ENCODE measurements at places on chromosomes 4 and X. TPM values are rescaled to one million over a fixed set of nuclear protein-coding genes. Genes with fewer than 3 reads are reported as not detected.

- peaks cover 20% of the 10 kb centered on the region for H3K36me3 ChIP-seq
- H3K4me3 ChIP-seq: no peak overlapping the region
- H3K27me3 ChIP-seq: no peaks in the 10 kb centered on the region
- DNase-seq: no peak
- no peaks in the 10 kb centered on the region for H3K4me1 ChIP-seq
Observed at GRCh38 chrX:63680423-63680822, 104.6 kb downstream of the ARHGEF9 start.

DNA sequence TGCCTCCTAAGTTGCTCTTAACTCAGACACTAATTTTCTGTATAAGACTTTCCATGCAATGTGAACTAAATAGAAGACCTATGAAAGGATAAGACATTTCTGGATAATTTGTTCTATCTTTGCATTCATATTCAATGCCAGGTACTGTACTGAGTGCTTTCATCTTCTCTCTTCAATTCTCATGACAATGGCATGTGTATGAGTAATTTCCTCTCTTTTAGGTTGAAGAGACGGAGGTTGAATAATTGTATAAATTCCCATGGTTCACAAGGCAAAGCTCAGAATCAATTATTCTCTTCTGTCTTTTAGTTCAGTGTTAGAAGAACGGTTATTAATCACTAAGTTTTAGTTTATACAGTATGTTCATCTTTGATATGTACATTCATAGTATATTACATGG lies 29.3 kb upstream of the CFAP299 start:
- H3K27ac ChIP-seq: no peak overlapping the region
- H3K4me1 ChIP-seq: peaks cover 21% of the 10 kb centered on the region
- H3K27me3 ChIP-seq: peaks cover 2% of the 10 kb centered on the region
- H3K4me3 ChIP-seq: no peak overlapping the region
- no peaks in the 10 kb centered on the region for H3K36me3 ChIP-seq

DNA sequence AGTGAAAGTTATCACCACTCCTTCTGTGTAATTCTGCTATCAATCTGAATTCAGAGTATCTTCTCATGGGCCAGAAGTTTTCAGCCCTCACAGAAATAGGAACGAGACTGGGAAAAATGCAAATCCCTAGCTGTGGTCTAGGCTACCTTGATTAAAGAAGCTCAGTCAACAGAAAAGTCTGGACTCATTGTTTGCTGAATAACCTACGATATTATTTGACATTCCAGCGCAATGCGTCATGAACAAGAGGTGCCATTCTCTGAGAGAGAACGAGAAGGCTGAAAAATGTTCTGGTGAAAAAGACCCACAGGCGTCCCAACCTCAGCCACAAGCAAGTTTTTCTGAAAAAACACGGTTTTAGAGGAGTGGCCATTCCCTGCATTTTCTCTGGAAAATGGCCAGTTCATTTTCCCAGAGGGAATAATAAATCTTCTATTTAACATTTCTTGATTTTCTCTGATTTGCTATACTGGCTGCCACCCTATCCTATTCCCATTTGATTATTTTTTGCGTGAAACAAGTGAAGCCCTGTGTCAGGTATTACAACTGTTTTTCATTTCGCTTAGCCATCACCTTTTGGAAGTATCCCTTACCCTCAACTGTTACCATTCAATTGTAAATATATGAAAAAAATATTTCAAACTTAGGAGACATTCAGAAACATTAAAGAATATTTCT lies 1117.6 kb upstream of the PRKX start:
- H3K27me3 ChIP-seq: no peaks in the 10 kb centered on the region
- no peak overlapping the region for H3K27ac ChIP-seq
- no peak overlapping the region for H3K4me3 ChIP-seq
- DNase-seq: no peak
- no peaks in the 10 kb centered on the region for H3K4me1 ChIP-seq

DNA sequence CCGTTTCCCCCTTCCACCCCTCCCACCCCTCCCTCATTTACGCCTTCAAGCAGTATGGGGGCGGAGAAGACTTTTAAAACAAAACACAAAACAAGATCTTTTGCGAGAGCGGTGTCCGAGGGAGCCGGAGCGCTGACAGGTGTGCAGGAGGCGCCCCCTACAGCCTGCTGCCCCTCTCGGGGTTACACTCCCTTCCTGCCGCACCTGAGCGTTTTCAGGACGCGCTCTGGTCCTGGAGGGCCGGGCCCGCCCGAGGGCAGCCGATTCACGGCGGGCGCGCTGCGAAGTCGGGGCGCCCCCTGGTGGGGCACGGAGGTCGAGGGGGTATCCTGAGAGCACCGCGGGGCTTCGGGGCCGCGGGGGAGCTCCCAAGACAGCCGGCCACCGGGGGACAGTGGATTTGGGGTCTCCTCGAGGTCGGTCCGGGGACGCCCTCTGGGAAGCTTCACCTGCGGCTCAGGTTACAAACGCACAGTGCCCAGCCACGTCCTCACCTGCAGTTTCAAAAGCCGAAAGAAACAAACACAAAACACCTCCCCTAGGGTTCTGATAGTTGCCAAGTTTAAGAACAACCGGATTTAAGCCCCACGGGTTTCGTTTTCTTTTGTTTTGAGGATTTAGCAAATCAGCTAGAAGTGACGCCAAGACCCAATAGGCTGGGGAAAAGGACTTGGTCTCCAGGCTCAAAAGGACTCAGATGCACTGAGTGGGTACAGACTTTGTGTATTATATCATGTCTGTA lies 8.0 kb upstream of the NEUROG2 start:
- H3K27ac ChIP-seq: no peak overlapping the region
- peaks cover 70% of the 10 kb centered on the region for H3K27me3 ChIP-seq
- H3K4me3 ChIP-seq: peak overlapping the region; percentile 50

DNA sequence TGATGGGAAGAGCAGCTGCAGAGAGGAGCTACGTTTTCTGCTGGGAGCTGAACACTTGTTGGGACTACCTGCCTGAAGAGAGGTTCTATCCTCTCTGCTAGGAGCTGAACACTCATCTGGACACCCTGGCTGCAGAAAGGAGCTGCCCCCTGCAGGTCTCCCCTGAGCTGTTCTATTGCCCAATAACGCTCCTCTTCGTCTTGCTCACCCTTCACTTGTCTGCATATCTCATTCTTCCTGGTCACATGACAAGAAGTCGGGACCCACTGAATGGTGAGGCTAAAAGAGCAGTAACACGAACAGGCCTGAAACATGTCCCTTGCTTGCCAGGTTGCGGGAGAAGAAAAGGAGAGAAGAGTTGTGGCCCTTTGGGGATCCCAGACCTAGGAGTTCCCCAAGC lies 27.8 kb downstream of the NAA11 start:
- no peak overlapping the region for H3K4me3 ChIP-seq
- no peaks in the 10 kb centered on the region for H3K4me1 ChIP-seq
- peaks cover 18% of the 10 kb centered on the region for H3K27me3 ChIP-seq
- no peaks in the 10 kb centered on the region for H3K36me3 ChIP-seq
- H3K27ac ChIP-seq: no peak overlapping the region
- DNase-seq: no peak

- H3K36me3 ChIP-seq: no peaks in the 10 kb centered on the region
- H3K4me3 ChIP-seq: no peak overlapping the region
- peaks cover 26% of the 10 kb centered on the region for H3K4me1 ChIP-seq
- no peak overlapping the region for H3K27ac ChIP-seq
- H3K27me3 ChIP-seq: no peaks in the 10 kb centered on the region
Observed at GRCh38 chr4:152488246-152488645, 47.6 kb downstream of the FBXW7 start.

DNA sequence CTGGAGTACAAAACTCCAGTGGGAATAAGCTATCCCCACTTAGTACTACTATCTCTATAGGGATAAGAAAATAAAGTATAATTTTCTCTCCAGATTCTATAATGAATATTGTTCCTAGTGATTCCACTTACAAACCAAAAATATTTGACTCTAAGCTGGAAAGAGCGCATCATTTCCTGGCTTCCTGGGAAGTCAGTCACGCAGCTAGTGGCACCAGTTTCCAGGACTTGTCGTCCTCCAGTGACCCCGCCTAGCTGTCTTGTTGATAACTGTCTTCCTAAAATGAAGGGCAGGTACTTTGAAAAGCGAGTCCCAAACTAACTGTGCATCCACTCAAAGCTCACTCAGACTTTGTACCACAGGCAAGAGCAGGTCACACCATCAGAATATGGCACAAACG lies 39.3 kb downstream of the LNX1 start:
- no peaks in the 10 kb centered on the region for H3K36me3 ChIP-seq
- H3K4me3 ChIP-seq: no peak overlapping the region
- no peak overlapping the region for H3K27ac ChIP-seq

GRCh38 chr4:24024605-24025004 lies 134.8 kb upstream of the PPARGC1A start:
- peaks cover under 1% of the 10 kb centered on the region for H3K4me1 ChIP-seq
- DNase-seq: no peak
- H3K27ac ChIP-seq: no peak overlapping the region
- peaks cover 2% of the 10 kb centered on the region for H3K27me3 ChIP-seq
- no peak overlapping the region for H3K4me3 ChIP-seq

GRCh38 chr4:83725336-83726085 lies 189.6 kb downstream of the GPAT3 start:
- no peak overlapping the region for H3K27ac ChIP-seq
- H3K36me3 ChIP-seq: no peaks in the 10 kb centered on the region
- no peak for DNase-seq

DNA sequence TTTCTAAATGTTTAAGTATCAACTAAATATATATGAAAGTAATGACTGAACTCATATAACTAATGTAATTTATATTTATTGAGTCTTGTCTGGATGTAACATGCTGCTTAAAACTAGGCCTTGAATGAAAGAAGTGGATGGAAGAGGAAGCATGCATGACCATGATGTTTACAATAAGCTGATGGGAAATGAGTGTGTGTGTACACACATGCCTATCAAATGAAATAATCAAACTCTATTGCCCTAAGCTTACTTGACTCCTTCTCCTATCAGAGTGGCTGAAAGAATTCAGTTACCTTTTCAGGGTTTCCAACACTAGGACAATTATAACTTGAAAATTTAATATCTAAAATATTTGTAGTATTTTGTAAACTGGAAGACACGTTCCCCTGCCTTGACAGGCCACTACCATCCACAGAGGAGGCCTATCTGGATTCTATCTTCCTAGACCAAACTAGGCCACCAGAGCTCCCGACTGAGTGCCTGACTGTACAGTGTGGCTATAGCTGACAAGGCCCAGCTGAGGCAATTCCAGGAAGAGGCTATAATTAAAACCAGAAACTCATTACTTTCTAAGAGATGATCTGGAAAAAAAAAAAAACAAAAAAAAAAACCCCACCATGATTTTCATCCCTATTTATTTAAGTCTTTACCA lies 7.6 kb downstream of the ARSJ start:
- peak overlapping the region; percentile 29 for H3K4me3 ChIP-seq
- DNase-seq: no peak
- H3K4me1 ChIP-seq: peaks cover 77% of the 10 kb centered on the region
- H3K27ac ChIP-seq: peak overlapping the region; percentile 38
- peaks cover 44% of the 10 kb centered on the region for H3K36me3 ChIP-seq

- no peaks in the 10 kb centered on the region for H3K27me3 ChIP-seq
- H3K4me3 ChIP-seq: no peak overlapping the region
- no peaks in the 10 kb centered on the region for H3K36me3 ChIP-seq
- no peak for DNase-seq
Observed at GRCh38 chrX:42934020-42934726, 156.2 kb upstream of the PPP1R2C start.

DNA sequence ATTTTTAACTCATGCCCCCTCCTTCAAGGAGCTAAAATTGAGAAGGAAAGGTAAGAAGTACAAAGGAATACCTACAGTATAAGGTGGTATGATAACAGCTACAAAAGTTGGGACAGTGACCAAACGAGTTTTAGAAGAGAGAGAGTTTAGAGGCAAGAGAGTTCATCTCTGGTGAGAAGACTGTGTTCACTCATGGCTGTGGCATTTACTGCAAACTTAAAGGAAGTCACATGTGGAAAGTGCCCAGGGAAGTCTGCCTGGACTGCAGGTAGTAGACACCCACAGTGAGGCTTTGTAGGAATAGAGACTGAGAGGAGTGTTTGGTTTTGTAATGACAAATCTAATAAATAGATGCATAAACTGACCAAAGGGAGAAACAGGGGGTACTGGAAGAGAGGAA lies 493.5 kb downstream of the IL15 start:
- peak overlapping the region; percentile 52 for H3K27ac ChIP-seq
- H3K36me3 ChIP-seq: no peaks in the 10 kb centered on the region
- H3K4me1 ChIP-seq: peaks cover 24% of the 10 kb centered on the region
- no peak for DNase-seq
- no peak overlapping the region for H3K4me3 ChIP-seq
- H3K27me3 ChIP-seq: no peaks in the 10 kb centered on the region

DNA sequence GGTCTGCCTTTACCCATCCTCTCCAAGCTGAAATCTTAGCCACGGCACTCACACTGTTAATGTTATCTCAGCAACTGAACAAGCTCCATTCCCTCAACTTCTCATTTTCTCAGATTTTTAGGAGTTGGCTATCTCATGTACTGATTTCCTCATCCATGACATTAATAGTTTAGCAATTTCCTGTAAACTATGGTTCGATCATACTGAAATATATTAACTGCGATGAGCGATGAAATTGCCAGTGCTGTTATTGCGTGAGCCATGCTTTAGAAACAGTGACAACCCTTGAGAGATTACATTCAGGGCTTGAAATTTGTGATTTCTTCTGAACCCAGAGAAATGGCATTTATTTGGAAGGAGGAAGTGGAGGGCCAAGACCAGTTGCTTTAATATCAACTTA lies 223.7 kb downstream of the GPAT3 start:
- no peaks in the 10 kb centered on the region for H3K36me3 ChIP-seq
- peaks cover 10% of the 10 kb centered on the region for H3K27me3 ChIP-seq
- H3K27ac ChIP-seq: no peak overlapping the region
- H3K4me1 ChIP-seq: no peaks in the 10 kb centered on the region

Gene PIN4
- 8.7 TPM for total RNA-seq

Gene IL2
- not detected for total RNA-seq

Gene SSX3
- not detected for total RNA-seq

Gene UCHL1
- total RNA-seq: 856 TPM

Gene MXRA5
- total RNA-seq: 26.4 TPM

Gene DACH2
- total RNA-seq: not detected

Gene TLR2
- 1.7 TPM for total RNA-seq

Gene ETNPPL
- total RNA-seq: not detected

Measured in chondrocyte (in vitro differentiated cells).